Breast epithelium (tissue), 4 donors: ENCODE measurements at places on chromosomes 7 and 10.
A peak's percentile ranks its signal among the peaks of the same experiment; 100 is the strongest.

- no peak for DNase-seq
These were observed 541.7 kb upstream of the GALNT17 start for GRCh38 chr7:70590126-70590854.

GRCh38 chr10:21003240-21003822 is 106.2 kb upstream of the NEBL start:
- no peak for DNase-seq

GRCh38 chr7:157745721-157746709 is 409.2 kb downstream of the DNAJB6 start:
- DNase-seq: no peak

DNA sequence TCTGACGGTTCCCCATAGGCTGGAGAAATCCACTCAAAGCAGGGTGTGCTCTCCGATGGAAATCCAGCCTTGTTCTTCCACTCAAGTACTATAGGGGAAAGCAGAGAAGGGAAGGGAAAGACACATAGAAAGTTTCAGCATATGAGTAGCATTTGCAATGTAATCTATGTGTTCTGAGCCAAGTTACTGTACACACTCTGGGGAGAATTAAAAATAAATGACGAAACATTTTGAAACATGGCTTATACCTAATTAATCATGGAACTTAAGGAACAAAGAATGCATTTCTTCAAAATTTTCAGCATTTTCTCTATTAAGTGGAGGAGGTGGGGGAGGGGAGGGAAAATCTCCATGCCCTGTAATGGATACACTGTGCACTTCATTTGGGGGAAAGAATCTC is 198.1 kb upstream of the HABP2 start:
- no peak for DNase-seq

GRCh38 chr7:31070991-31071644 is 19.0 kb downstream of the ADCYAP1R1 start:
- no peak for DNase-seq

- DNase-seq: no peak
These were observed 166.2 kb downstream of the ZNF365 start for GRCh38 chr10:62540389-62540788.

GRCh38 chr7:34062341-34062740 is 157.0 kb downstream of the BMPER start:
- no peak for DNase-seq

DNA sequence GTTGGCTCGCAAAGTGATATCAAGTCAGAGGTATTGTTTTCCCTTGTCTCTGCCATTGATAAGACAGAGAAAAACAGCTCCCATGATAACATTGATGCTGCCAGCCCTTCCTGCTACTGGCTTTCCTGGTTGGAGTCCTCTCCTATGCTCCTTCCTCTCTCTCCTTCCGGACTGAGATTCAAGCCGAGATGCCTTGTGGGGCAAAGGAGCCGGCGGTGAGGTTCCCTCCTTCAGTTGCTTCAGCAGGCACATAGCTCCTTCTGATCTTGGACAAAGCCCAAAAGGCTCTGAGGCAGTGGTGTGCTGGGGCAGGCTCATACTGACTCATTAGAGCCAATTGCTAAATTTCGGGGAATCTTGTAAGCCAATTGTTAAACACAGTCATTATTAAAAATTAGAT is 8.8 kb upstream of the ZCCHC24 start:
- no peak for DNase-seq

GRCh38 chr7:74362266-74362665 is 73.1 kb downstream of the CLIP2 start:
- no peak for DNase-seq

GRCh38 chr10:32948451-32948850 is 9.6 kb downstream of the ITGB1 start:
- no peak for DNase-seq

GRCh38 chr10:89207181-89207800 is at the start of gene CH25H:
CH25H (minus strand) TSS chr10:89207317; CDS start chr10:89207292, 25 bp downstream.
- peak; percentile 48 for DNase-seq

GRCh38 chr7:25726170-25726780 is 425.7 kb upstream of the NFE2L3 start:
- no peak for DNase-seq

GRCh38 chr10:90858461-90858968 is 676 bp upstream of the HTR7 start:
- DNase-seq: no peak

GRCh38 chr7:875051-875450 is 1.3 kb upstream of the GET4 start:
- no peak for DNase-seq

DNA sequence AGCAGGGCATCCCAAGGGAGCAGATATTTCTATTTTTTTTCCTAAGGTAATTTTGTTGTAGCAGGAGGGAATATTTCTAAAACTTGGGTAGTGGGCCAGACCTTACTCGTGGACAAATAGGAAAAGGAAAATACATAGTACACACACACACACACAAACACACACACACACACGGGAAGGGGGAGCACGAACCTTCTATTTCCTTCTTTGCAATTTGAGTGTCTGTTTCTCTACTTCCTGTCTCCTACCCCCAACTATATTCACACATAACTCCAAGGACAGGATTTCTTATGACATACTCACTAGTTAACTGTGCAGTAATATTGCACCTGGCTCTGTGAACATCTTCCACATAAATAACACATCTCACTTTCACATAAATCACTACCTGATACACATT is 4.4 kb downstream of the LDB1 start:
- DNase-seq: no peak

- no peak for DNase-seq
These were observed 41.2 kb upstream of the TNS3 start for GRCh38 chr7:47622946-47623640.

DNA sequence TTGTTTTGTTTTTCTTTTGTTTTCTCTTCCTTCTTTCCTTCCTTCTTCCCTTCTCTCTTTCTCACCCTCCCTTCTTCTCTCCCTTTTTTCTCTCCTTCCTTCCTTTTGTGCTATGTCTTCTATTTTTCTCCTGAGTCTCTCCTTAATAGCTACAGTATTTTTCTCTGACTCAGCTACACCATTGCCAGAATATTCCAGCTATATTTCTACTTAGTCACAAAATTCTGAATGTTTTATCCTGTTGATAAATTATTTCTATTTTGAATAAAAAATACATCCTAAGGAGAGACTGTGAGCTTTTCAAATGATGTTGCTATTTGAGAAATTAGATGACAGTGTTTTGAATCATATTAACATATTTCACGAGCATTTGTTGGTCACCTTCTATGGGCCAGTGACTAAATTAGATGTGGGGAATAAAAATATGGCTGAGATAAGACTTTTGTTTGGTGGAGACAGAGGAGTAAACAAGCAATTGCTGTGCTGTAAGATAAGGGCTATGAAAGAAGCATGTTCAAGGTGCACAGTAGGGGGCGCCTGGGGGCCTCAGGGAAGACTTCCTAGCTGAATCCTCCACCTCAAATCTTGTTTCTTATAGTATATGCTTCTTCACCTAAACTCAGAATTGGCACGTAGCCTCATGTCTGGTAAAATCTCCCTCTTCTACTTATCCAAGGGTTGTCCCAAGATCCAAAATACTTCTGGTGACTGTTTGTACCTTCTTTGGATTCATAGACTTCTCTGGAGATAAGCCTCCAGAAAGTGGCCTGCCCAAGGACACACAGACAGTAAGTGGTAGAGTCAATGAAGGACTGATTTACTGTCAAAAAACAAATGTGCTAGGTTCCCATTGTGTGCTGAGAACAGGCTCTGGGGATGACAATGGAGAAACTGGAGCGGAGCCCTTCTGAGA is 115.5 kb upstream of the CREB5 start:
- DNase-seq: no peak

- DNase-seq: no peak
These were observed 753 bp downstream of the CAMK2B start for GRCh38 chr7:44324481-44325200.

GRCh38 chr7:155567646-155568332 is 21.4 kb upstream of the CNPY1 start:
- DNase-seq: no peak

DNA sequence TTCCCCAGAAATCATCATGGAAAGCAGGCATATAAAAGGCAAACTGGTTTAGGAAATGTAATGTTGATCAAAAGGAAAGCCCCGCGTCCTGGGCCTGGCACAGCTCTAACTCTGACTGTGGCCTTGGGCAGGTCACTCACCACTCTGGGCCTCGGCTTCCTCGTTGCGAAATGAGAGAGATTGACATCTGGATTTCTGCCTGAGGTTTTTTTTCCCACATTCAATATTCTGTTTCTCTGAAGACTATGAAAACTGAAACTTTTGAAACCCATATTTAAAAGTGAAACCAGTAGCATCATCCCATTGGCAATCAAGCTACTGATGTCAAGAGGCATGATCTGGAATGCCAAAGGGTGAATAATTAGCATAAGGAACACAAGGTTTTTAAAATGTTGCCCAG is 369.7 kb upstream of the NPVF start:
- DNase-seq: no peak

- no peak for DNase-seq
These were observed 11.4 kb downstream of the PTPRN2 start for GRCh38 chr7:158576050-158576762.

DNA sequence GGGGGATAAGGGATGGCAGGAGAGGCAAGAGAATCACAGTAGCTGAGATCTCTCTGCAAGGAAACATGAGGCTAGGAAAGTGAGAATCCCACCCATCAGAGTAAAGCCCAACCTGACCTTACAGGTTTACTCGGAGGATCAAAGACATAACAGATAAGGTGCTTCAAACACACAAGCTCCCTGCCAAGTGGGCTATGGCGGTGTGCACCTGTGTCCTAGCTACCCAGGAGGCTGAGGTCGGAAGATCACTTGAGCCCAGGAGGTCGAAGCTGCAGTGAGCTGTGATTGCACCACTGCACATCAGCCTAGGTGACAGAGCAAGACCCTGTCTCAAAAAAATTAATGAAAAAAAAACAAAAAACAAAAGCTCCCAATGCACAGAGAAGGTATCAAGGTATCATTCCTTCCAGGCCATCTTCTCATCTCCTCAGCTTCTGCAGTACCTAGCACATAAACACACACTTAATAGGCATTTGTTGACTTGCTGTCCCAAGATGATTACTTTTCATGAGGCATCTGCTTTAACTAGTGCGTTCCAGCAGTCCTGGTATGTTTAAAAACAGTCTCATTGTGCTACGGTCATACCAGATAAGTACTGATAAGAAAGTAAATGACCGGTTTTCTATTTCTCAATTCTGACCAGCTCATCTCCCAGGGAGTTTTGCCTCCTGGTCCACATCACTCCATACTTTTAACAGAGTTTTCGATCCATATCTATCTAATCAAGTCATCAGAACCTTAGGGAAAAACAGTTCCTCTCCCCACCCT is 13.3 kb downstream of the GNA12 start:
- DNase-seq: no peak

DNA sequence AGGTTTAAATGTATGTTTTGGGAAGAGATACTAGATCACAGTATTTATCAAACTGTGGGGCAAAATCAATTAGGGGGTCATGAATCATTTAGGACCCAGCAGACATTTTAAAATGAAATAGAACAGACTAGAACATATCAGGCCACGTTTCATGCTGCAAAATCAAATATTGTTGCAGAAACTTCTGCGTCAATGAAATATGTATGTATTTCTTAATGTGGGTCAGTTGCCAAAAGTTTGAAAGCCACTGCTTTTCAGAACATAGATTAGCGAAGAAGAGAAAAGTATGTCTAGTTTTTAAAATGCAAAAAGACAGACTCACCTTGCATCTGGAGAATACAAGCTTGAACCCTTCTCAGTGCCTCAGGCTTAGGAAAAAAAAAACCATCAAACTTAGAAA is 102.7 kb upstream of the BMPER start:
- DNase-seq: no peak

DNA sequence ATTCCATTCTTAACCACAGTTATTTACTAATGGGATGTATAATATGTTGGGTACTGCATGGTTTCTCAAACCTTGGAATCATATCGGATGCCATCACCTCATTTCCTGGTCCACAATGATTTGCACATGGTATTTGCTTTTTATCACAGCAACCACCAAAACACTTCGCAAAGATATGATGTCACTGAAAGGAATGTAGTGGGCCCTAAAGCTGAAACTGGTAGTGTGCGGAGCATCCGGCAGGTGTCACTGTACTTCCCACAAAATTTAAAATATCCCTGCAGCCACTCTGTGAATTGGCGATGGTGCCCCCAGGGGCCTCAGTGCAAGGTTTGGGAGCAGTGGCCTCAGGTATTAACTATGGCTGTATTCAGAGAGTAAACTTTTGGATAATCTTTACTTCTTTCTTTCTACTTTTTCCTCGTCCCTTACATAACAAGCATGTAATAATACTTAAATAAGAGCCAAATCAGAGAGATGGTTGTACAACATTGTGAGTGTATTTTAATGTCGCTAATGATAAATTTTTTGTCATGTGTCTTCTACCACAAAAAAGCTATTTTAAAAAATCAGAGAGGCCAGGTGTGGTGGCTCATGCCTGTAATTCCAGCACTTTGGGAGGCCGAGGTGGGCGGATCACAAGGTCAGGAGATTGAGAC is 66.2 kb downstream of the FAM241B start:
- DNase-seq: no peak

- DNase-seq: no peak
These were observed 72.7 kb downstream of the PLCE1 start for GRCh38 chr10:94066411-94066810.

DNA sequence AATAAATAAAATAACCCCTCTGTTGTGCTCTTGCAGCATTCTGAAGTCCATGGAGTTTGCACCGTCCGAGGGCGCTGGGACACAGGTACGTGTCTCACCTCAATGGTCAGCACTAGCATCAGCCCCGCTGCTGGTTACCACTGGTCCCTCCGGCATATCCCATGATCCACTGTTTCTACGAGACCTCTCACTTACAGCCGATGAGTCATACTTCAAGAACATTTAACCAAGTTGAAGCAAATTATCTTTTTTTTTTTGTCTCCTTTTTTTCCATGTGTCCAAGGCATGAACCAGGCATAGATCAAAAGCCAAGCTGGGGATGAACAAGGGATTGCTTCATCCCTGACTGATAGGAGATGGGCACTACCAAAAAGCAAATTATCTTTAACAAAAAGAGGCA is 92.9 kb upstream of the SH2B2 start:
- DNase-seq: no peak

- no peak for DNase-seq
These were observed 77.0 kb downstream of the NKX6-2 start for GRCh38 chr10:132708936-132709335.

DNA sequence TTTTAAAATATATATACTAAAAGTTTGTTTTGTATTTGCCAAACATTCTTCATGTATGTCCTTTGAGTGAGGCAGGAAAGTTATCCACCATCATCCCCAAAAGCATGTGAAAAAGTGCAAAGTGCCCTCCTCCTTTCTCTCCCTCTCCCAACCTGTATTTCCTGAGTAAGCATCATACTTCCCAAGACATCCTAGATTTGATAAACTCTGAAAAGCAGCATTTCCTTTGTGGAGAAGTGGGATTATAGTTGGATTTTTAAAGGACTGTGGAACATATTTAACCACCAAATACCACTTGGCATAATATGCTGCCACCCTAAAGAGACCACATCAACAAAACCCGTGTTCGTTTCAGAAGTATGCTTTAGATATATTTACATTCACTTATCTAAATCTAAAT is 36.9 kb downstream of the NET1 start:
- no peak for DNase-seq

GRCh38 chr7:131506597-131506996 is 49.8 kb downstream of the PODXL start:
- DNase-seq: no peak
